Thoracic aorta endothelial cell (primary cell): ENCODE measurements at places on chromosomes 6 and 20. TPM values are rescaled to one million over a fixed set of nuclear protein-coding genes. Genes with fewer than 3 reads are reported as not detected.

PPP1R3G gene
- 0.36 and 0.40 TPM in 2 replicates for total RNA-seq

RAMACL gene
- 6.0 and 8.7 TPM in 2 replicates for total RNA-seq

SLC35D3 gene
- not detected in 2 replicates for total RNA-seq

GPSM3 gene
- total RNA-seq, result 7.6 and 11.6 TPM in 2 replicates

TP53TG5 gene
- not detected in 2 replicates for total RNA-seq

AVP gene
- total RNA-seq, result not detected in 2 replicates

ATP6V1G2 gene
- 0.50 and 0.53 TPM in 2 replicates for total RNA-seq

DDX43 gene
- total RNA-seq, result 0.66 and 0.72 TPM in 2 replicates

HLA-B gene
- total RNA-seq, result 86.9 and 125 TPM in 2 replicates

PTPN1 gene
- total RNA-seq, result 63.0 and 71.9 TPM in 2 replicates

PRICKLE4 gene
- total RNA-seq, result 2.7 and 3.3 TPM in 2 replicates

NR2E1 gene
- not detected in 2 replicates for total RNA-seq

CLIC5 gene
- under 0.01 and 0.07 TPM in 2 replicates for total RNA-seq

FRMD1 gene
- not detected in 2 replicates for total RNA-seq

TRIM15 gene
- total RNA-seq, result not detected in 2 replicates

HNF4A gene
- total RNA-seq, result not detected in 2 replicates

TBX18 gene
- 39.7 and 41.4 TPM in 2 replicates for total RNA-seq

KCNB1 gene
- total RNA-seq, result under 0.01 TPM in 1 of 2 replicates, not detected in the other

VWA7 gene
- 0.27 and 0.29 TPM in 2 replicates for total RNA-seq

CST2 gene
- total RNA-seq, result not detected in 2 replicates

VGLL2 gene
- total RNA-seq, result not detected in 2 replicates
